Left kidney (tissue), 8 donors: ENCODE measurements at places on chromosomes 13 and 19. TPM values are rescaled to one million over a fixed set of nuclear protein-coding genes. Genes with fewer than 3 reads are reported as not detected.

Gene NLRP11
- polyA plus RNA-seq, result 0.25 TPM

DNA sequence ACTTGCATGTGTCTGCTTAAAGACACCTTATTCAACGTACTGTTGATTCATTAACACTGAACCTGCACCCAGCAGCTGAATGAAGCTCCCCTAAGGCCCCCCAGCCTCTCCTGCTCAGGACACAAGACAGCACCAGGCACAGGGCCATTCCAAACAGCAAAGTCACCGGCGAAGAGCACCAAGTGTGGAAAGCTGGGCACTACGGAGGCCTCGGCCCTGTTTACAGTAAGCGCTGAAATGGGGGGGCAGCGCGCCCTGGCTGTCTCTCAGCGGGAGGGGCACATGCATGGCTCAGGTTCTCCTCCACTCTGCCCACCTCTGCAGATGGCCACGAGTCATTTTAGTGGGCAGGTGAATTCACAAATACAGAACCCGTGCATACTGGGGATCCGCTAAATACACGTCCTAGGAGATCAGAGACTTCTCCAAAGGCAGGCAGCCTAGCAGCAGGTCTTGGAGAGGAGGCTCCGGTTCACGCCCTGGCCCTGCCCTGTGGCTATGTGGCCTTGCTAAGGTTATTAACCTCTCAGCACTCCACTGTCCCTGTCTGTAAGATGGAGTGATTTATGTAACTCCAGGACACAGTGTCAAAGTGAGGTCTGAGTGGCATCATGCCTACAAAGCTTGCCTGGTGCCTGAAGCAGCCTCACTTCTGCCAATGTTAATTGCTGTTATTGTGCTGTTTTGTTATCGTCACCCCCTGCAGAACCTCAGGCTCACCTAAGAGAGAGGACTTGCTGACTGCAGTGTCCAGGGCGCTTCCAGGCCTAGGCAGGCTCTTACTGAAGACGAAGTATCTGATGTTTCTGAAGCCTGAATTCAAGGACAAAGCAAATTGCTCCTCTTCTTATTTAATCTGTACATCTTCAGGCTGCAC lies 207.4 kb upstream of the SOX1 start:
- DNase-seq, result no peak

Gene CDX2
- not detected for polyA plus RNA-seq

DNA sequence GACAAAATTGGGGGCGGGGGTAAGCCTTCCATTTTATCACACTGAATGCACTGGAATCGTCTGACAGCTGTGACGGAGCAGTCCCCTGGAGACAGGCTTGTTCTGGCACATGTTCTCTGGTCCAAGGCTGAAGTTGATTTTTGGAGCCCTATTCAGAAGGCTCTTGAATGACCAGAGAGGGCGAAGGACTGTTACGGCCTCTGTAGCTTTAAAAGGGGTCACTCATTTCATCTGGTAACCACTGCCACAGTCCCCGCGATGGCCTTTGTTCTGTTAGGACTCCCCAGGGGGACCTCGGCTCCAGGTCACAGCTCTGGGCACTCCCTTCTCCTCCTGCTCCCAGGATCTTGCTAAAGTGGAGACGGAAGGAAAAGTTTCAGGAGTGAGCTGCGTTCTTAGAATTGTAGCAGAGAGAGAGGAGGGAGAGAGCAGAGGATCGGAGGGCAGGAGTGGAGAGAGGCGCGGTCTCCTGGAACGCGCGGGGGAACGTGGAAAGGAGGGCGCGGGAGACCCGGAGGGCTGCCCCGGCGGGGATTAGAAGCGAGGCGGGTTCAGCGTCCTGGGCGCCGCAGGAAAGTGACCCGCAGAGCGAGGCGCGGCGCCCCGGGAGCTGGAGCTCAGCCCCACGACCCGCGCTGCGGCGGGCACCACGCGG lies 134.3 kb upstream of the MYO16 start:
- DNase-seq, result peak; percentile 10

DNA sequence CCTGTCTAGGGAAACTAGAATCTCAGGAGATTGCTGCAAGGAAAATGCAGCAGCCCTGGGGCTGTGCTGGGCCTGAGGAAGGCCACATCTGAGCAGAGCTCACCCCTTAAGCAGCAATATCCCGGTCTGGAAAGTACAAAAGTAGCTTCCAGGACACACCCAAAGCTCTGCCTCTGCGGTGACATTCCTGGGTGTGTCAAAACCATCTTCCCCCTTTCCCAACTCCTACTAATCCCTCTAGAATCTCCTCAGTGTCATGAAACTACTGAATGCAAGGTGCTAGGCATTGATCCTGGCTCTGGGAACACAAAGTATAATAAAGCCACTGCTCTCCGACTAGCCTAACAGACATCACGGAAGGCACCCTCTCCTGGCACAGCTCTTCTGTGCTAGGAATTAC lies 5.0 kb downstream of the PBX4 start:
- no peak for DNase-seq

Gene CEACAM8
- 0.22 TPM for polyA plus RNA-seq

Gene VSTM1
- polyA plus RNA-seq, result not detected

Gene RGL3
- polyA plus RNA-seq, result 99.4 TPM

- no peak for DNase-seq
Measured at GRCh38 chr19:29372091-29372415, 153.7 kb upstream of the VSTM2B start.

DNA sequence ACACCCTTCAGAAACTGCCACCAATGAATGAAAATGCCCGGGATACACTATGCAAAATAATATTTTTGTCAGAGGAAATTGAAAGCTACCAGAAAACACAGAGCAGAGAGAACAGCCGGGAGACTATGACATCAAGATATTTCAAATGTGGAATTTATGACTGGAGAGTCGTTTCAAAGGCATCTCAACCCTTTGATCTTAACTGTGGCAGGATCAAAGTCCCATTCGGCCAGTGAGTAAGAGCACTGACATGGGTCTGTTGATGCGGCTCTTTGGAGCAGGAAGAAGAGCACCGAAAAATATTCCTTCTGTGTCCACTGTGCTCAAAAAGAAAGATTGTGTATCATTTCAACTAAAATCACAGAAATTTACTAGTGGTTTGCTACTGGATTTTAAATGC lies 201.9 kb downstream of the RFC3 start:
- DNase-seq, result peak; percentile 25

Gene REEP6
- 15.7 TPM for polyA plus RNA-seq

DNA sequence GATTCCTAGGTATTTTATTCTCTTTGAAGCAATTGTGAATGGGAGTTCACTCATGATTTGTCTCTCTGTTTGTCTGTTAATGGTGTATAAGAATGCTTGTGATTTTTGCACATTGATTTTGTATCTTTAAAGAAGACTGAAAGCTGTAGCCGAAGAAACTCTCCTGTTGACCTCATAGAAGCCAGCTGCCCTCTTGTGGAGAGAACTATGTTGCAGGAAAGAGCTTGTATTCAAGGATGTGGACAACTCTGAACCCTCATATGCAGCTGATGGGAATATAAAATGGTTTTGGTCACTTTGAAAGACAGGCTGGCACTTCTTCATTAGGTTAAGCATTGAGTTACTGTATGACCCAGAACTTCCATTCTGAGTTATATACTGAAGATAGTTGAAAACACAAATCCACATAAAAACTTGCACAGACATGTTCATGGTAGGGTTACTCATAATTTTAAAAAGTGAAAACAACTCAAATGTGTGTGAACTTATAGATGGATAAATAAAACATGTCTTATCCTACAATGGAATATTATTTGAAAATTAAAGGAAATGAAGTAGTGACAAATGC lies 65.8 kb upstream of the SLITRK6 start:
- peak; percentile 1 for DNase-seq

GRCh38 chr19:4577020-4577782 lies 17.7 kb upstream of the SEMA6B start:
- DNase-seq, result no peak

Gene UPF1
- polyA plus RNA-seq, result 49.1 TPM

DNA sequence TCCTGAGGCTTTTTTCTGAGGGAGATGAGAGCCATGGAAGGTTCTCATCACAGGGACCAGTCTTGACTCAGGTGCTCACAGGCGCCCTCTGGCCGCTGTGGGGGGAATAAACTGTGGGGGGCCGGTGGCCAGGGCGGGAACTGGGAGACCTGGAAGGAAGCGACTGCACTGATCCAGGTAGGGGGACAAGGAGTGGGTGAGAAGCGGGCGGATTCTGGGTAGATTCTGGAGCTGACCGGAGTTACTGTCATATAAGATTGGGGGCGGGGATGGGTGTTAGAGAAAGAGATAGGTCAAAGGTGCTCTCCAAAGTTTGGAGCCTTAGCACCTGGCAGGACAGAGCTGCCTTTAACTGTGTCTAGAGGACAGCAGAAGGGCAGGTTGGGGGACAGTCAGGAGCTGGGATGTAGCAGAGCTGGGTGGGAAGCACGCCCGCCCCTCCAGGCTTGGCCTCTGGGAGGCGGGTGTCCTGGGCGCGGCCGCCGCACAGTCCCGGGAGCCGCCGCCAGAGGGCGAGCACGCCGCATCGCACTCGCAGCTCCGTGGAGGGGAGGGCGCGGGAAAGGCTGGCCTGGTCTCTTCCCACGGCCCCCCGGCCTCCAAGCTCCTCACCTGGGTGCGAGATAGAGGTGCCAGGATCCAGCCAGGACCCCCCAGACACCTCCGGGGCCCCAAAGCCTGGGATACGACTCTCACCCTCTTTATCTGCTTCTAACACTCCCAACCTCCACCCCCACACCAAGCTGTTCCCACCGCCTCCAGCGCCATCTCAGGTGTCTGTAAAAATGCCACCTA lies 4.2 kb upstream of the DAND5 start:
- peak; percentile 62 for DNase-seq

GRCh38 chr19:38505958-38506357 lies 72.5 kb downstream of the RYR1 start:
- DNase-seq, result no peak

DNA sequence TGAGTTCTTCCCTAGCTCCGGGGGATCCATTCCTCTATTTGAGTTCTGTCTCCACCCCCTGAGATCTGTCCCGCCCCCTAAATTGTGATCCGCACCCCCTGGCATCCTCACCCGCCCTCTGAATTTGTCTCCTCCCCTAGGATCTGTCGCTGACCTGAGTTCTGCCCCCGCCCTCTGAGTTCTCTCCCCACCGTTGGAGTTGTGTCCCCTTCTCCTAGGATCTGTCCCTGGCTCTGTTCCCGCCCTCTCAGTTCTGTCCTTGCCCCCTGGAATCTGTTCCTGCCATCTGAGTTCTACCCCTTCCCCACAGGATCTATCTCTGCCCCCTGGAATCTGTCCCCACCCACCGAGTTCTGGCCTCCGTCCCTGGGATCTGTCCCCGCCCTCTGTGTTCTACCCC lies 1.0 kb upstream of the SLC17A7 start:
- no peak for DNase-seq

DNA sequence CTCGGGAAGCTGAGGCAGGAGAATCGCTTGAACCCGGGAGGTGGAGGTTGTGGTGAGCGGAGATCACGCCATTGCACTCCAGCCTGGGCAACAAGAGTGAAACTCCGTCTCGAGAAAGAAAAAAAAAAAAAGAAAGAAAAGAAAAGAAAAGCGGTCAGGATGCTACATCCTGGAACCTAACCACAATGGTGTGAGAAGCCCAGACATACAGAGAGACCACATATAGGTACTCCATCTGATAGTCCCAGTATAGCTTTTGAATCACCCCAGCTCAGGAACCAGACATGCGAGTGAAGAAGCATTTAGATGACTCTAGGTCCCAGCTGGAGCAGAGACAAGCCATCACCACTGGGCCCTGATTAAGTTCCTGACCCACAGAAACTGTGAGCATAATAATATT lies 3.2 kb downstream of the IFNL1 start:
- no peak for DNase-seq

DNA sequence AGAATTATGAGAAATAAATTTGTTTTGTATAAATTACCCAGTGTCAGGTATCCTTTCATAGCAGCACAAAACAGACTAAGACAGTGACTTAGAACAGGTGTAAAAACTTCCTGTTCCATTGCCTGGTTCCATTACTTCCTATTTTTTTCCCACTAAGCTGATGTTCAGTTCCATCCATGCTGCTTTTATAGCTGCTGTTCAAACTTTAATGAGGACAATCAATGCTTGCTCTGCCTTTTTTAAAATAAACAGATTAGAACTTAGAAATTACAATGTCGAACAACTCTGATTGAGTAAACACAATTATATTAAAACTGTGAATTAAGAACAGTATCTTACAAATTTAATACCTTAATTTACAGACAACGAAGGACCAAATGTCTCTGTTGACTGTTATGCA lies 818.9 kb downstream of the OLFM4 start:
- no peak for DNase-seq

Gene NDFIP2
- polyA plus RNA-seq, result 56.5 TPM

Gene FAM124A
- polyA plus RNA-seq, result 4.8 TPM

Gene CPB2
- 0.27 TPM for polyA plus RNA-seq

DNA sequence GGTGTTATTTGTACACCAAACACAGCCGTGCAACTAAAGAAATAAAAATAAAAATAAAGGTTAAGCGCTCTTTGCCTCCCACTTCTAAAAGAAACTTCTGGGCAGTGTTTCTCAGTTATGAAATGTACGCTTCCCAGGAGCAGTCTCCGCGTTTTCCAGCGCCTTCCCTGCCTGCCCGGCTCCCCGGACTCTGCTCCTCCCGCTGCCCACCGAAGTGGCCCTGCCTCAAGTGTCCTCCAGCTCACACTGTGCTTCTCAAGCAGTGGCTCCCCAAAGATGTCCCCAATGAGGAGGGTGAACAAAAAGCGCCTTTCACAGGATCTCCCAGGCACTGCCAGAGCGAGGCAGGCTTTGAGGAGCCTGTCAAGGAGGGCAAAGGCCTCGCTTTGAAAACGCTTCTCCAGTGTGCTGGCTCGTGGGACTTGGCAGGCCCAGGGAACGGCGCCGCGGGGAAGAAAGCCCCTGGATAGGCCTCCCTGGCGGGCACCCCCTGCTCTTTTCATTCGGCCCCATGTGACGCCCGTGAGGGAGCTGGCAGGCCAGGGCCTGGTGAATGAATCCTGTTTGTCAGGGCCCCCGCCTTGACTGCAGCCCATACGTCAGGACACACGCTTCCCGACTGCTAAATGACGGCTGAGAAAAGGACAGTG lies 187.1 kb downstream of the FOXO1 start:
- DNase-seq, result no peak

DNA sequence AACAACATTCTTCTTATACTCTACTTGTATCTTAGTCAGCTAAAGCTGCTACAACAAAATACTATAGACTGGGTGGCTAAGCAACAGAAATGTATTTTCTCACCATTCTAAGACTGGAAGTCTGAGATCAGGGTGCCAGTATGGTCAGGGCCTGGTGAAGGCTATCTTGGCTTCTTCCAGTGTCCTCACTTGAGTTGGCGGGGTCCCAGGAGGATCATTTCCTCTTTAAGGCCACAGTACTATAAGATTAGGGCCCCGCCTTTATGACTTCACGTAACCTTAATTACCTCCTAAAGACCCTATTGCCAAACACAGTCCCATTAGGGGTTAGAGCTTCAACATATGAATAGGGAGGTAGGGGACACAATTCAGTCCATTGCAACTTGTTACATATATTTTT lies 30.7 kb upstream of the DOCK9 start:
- DNase-seq, result no peak

Gene TNFRSF19
- 60.8 TPM for polyA plus RNA-seq

GRCh38 chr19:10043286-10043927 lies 30.1 kb downstream of the RDH8 start:
- DNase-seq, result peak; percentile 18
